ENCODE measurements at places on chromosomes 1 and 21.

DNA sequence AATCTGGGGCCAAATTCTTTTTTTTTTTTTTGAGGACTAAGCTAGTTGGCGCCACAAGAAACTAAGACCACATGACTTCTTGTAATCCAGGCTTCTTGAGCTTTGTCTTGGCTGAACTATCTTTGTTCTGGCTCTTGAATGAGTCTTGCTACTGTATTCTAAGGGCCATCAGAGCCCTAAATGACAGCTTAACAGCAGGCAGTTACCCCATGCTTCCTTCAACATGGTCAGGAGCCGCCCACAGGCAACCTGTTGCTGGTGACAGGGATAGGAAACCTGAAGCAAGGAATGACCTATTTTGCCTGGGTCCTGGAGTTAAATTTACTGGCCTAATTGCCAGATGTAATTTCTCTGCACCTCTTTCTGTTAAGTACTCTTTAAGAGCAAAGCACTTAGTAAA is 188.2 kb upstream of the PLXNA2 start:
- no peak for DNase-seq

- DNase-seq, result no peak
Measured at GRCh38 chr1:1116701-1117468, 996 bp upstream of the C1orf159 start.

GRCh38 chr1:61445269-61445825 is 279.6 kb downstream of the TM2D1 start:
- DNase-seq, result no peak

DNA sequence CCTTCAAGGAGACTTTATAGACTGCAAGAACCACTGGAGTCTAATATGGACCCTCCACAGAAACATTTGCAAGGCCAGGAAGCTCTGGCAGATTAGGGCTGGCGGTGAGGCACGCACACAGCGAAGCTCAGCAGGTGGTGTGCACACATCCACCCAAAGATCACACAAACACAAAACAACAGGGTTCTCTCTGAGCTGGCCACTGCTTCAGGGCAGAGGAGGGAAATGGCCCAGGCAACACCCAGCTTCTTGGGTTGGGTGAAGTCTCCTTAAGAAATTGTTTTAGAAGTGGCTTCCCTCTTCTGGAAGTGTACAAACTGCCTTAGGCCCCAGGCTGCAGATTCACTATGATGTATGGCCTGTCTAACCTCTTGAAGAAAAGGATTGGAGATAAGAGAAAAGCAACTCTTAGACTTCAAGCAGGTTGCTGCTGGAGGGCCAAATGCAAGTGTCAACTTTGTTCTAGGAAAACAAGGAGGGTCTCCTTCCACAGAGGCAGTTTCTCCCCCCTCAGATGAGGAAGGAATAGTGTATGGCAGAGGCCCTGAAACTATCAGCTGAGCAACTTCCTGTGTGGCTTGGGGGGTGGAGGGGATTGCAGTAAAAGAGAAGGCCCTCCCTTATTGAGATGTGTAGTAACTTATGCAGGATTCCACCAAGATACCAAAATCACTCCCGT is 2.0 kb downstream of the RCSD1 start:
- no peak for DNase-seq

- DNase-seq, result no peak
Measured at GRCh38 chr1:225890346-225891228, 1.6 kb upstream of the LEFTY1 start.

DNA sequence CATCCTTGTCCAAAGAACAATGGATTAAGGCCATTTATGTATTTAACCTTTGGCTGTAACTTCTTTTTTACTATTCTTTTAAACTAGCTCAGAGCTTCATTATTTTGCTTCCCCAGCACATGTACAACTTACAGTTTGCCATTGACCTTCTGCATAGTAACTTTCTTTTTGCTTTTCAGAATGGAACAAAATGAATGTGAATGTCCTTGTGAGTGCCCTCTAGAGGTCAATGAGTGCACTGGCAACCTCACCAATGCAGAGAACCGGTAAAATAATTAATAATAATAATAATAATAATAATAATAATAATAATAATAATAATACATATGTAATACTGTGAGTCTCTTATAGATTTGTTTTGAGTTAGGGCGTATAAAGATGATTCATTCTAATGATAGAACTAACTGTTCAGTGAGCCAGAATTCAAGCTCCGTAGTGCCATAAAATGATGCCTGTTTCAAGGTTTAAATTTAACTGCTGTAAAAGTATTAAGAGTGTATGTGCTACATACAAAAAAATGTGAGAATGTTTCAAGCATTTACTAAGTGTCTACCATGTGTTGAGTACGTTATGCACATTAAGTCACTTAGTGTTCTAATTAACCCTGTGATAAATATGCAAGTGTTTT is 69.0 kb upstream of the RAVER2 start:
- DNase-seq, result no peak

GRCh38 chr1:230061801-230062200 is 5.2 kb upstream of the GALNT2 start:
- no peak for DNase-seq

DNA sequence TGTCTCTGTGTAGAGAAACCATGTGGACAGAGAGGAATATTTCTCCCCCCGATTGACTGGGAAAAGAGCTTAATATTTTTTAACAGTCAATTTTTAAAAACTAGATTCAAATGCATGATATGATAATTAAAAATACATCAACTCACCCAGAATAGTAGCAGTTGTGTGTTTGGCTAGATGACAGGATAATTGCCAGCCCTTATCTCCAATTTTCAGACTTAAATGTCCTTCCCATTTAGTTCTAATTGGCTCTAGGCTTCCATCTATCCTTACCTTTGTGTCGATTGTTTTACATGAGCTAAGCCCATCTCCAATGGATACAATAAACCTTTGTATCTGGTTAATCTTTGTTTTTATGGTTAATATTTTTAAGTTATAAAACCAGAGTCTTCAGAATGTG is 23.9 kb upstream of the KIAA0040 start:
- no peak for DNase-seq

DNA sequence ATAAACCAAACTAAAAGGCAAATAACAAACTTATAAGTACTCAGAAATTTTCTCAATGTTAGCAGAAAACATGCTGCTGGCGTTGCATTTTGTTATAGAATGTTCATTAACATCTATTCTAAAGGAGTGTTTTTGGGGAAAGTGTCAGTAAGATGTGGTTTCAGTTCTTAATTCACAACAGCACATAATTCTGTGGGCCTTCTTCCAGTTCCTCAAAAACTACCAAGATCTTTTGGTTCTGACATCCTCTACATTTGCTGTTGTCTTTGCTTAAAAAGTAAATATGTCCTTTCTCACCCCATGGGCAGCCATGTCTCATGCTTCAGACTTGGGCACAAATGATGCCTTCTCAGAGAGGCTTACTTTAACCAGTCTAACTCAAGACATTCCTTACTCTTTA is 152.5 kb downstream of the CDC7 start:
- no peak for DNase-seq

DNA sequence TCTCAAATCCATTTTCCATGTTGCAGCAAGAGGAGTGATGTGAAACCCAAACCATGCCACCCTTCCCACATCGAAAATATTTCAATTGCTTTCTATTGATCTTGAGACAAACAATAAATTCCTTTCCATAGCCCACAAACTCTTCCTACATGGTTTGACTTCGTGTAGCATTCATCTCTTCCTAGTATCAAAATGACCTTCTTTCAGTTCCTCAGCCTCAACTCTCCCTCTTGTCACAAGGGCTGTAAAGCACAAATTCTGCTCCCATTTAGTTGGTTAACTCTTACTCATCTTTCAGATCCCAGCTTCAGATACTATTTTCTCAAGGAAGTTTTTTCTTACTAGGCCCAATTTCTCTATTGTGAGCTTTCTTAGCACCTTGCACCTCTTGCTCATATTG is 99.0 kb downstream of the ZNF281 start:
- DNase-seq, result no peak

- no peak for DNase-seq
Measured at GRCh38 chr1:42419126-42419821, 36.5 kb downstream of the ZMYND12 start.

DNA sequence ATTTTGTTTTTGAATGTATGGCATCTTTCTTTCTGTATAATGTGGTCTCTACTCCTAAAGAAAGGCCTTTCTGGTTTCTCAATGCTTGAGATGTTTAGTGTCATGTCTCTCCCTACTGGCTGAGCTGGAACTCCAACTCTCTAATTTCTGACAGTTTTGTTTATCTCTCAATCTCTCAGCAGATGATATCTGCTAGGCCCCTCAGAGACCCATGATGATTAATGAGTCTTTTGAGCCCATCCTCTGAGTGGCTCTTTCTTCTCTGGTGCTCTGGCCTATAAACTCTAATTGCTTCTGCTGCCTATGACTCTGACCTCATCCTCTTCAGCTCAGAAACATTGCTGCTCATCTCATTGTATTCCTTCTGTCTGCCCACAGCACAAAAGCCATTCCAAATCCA is 46.6 kb downstream of the CRB1 start:
- DNase-seq, result no peak

DNA sequence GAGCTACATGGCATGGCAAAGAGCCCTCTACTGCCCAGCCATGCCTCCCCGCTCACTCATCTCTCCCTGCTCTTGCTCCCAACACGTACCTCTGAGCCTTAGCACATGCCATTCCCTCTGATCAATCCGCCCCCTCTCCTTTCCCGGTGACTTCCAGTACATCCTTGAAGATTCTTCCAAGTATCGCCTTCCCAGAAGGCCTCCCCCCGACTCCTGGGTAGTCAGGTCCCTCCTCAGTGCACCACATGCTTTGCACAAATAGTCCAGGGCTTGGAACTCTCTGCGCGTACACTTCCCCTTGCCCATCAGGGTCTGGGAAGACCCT is 77.0 kb upstream of the IFFO2 start:
- no peak for DNase-seq

DNA sequence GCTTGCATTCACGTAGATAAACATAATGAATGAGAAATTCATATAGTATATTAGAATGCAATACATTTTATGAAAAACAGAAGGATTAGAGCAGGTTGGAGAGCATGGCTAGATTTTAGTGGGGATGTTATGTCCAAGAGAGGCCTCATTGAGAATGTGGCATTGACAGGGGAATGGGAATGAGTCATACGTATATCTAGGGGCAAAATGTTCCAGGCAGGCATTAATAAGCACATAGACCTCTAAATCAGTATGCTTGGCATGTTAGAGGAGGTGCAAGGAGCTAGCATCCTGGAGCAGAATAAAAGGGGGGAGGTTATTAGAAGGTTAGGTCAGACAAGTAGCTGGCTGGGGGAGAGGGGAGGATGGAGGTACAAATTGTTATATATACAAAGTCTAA is 93.0 kb downstream of the USH2A start:
- DNase-seq, result no peak

- no peak for DNase-seq
Measured at GRCh38 chr1:32197074-32197473, 3.3 kb upstream of the CCDC28B start.

DNA sequence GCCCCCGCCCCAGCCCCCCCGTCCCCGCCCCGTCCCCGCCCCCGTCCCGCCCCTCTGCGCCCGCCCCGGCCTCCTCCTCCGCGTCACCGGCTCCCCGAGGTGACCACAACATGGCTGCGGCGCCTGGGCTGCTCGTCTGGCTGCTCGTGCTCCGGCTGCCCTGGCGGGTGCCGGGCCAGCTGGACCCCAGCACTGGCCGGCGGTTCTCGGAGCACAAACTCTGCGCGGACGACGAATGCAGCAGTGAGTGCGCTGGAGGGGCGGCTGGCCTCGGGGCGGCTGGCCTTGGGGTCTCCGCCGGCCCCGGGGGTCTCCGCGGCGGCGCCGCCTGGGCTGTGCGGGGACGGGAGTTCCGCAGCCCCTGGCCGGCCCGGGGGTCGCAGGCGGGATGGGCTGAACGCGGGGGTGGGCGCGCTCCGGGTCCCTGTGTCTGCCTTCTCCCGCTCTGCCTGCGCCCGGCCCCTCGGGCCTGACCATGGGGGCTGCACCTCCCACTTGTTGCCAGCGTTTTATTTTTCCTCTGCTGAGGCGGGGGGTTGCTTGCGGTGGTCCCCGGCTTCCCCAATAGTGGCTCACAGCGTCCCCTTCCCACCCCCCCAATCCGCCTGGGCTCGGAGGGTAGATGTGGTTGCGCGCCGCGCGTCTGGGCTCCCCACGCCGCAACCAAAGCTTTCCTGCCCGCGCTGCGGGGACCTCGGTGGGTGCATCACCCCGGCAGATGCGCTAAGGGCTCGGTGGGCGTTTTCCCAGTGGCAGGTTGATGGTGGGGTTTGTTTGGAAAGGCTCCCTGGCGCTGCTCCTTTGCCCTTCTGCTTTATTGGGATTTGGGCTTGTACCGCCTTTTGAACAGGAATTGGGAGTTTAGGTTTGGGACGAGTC is at the start of gene MIA3:
MIA3 (plus strand) TSS at position 97 of the 879 bp plus-strand sequence; CDS start at position 111, 14 bp downstream.
- no peak for DNase-seq
